Stimulated activated CD8-positive, alpha-beta memory T cell treated with anti-CD3 and anti-CD28 coated beads, Interleukin-7, amount 100 ng/mL, for 24 hours (primary cell): ENCODE measurements at places on chromosomes 1 and 21.

GRCh38 chr1:162081316-162081715 lies 11.8 kb downstream of the NOS1AP start:
- no peak for DNase-seq

- DNase-seq: no peak
Observed at GRCh38 chr1:154864189-154864975, 5.7 kb downstream of the KCNN3 start.

- DNase-seq: no peak
Observed at GRCh38 chr1:70827030-70827429, 220.6 kb downstream of the PTGER3 start.

DNA sequence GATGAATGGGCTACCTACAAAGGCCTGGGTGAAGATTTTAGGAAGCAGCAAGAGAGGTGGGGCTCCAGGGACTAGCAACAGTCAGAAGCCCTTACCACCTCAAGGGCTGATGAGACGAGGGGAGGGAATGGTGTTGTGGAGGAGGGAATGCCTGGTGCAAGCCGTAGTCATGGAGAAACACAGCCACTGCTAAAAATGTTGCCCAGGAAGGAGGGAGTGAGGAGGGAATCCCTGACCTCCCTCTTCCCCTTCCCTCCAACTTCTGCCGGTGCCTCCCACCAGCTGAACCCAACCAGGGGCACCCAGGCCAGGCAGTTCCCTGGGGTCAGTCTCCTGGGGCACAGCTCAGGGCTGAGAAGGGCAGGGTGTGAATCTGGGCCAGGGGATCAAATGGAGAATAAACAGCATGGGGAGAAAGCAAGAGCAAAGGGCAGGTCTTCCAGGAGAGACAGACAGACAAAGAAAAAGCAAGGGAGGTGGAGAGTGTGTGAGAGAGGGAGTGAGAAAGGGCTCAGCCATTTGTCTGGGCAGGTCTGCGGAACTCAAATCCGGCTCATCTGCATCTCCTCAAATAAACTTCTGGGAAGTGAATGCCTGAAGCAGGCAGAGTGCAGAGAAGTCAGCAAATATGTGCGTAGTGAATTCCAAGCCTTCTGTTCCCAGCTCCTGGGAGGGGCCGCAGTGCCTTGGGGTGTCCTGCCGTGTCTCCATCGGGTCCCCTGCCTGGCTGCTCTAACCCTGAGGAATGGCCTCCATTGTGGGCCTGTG lies 27.1 kb upstream of the POU3F1 start:
- DNase-seq: no peak

- DNase-seq: no peak
Observed at GRCh38 chr1:87735750-87736149, 407.1 kb downstream of the LMO4 start.

- DNase-seq: no peak
Observed at GRCh38 chr1:245558069-245558468, 403.3 kb downstream of the KIF26B start.

DNA sequence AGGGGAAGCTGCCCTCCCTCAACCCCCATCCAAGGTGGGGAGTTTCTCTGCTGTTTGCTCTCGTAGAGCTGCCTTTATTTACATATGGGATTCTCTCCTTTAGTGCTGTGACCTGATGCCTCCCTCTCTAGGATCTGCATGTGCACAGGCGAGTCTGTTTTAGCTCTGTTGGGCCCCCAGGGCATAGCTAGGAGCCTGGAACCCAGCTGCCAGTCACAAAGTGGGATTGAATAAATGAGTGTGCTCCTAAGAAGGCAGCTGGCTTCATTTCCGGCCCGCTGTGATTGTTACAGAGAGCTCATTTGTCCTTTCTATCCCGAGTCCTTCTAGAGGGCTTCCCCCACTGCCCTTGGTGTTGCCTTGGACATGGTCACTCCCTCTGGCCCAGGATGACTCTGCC lies 176.6 kb downstream of the GRIK3 start:
- no peak for DNase-seq

DNA sequence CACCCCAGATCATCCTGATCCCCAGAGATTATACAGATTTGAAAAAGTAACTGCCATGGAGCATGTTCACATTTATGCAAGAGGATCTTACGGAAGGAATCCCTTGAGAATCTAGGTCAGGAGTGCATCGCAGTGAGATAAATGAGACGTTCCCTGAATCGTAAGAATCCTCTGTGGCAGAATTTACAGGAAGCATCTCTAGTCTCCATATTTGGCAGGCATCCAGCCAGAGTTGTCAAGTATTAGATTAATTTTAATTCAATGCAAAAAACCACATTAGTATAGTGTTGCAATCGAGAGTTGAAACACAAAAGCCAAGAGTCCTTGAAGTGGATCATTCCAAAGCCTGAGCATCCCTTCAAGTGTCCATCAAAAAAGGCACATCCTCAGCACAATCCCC lies 100.8 kb downstream of the RRAGC start:
- no peak for DNase-seq
